ENCODE measurements at places on chromosomes 16 and 17.

- no peak for DNase-seq
Measured at GRCh38 chr17:14818469-14818868, 446.7 kb downstream of the PMP22 start.

DNA sequence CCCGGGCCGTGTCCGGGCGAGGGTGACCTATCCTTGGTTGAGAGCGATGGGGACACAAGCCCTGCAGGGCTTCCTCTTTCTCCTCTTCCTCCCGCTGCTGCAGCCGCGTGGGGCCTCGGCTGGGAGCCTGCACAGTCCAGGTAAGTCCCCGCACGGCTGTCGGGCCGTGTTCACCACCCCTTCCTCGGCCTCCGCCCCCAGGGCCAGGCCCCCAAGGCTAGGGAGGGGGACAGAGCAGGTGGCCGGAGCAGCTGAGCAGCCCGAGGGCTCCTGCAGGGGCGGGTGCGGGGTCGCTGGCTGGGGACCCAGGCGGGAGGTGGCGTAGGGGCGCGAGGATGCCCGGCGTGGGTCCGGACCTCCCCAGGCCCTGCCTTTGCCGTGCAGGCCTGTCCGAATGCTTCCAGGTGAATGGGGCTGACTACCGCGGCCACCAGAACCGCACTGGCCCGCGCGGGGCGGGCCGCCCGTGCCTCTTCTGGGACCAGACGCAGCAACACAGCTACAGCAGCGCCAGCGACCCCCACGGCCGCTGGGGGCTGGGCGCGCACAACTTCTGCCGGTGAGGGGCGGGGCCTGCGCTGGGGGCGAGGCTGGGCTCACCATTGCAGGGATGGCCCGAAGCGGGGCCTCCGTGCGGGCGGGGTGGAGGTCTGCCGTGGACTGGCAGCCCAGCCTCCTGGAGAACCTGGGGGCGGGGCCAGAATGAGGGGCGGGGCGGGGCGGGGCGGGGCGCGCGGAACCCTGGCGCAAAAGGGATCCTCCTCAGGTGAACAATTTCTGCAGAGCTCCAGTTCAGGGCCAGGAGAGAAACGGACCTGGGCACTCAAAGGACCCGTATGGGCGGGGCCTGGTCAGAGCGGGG is 631 bp downstream of the KREMEN2 start:
- no peak for DNase-seq

DNA sequence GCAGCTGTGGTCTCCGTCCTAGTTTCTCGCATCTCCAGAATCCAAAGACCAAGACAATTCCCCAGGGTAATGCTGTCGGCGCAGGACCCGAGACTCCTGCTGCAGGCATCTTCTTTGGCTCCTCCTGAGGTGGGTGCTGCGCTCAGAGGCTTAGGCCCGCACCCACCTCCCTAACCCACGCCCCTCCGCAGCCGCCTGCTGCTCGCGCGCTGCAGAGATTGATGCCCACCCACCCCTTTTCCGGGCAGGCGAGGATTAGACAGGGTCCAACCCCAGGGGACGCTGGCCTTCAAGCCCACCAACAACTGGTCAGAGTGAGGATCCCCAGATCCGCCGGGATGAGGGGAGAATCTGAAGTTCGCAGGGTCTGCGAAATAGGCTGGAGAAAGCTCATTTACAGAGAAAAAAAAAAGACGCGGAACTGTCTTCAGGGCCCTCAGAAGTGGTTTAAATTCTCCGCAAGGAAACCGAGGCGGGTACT is 27.9 kb downstream of the SLFN11 start:
- DNase-seq: no peak

DNA sequence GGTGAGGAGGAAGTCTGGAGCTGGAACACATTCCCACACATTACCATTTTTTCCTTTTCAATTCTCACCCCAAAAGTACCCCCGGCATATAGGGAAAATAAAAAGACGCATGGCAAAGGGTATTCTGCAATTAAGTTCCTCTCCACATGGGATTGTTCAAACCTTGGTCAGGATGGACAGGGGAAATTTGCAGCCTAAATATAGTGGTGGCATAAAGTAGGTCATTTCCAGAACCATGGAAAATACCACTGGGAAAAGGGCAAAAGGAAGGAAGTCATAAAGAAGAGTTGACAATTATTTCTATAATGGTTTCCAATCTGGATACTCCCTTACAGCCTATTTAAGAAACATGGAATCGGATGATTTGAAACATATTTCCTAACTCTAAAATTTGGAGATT is 135.8 kb downstream of the STX8 start:
- DNase-seq: no peak

DNA sequence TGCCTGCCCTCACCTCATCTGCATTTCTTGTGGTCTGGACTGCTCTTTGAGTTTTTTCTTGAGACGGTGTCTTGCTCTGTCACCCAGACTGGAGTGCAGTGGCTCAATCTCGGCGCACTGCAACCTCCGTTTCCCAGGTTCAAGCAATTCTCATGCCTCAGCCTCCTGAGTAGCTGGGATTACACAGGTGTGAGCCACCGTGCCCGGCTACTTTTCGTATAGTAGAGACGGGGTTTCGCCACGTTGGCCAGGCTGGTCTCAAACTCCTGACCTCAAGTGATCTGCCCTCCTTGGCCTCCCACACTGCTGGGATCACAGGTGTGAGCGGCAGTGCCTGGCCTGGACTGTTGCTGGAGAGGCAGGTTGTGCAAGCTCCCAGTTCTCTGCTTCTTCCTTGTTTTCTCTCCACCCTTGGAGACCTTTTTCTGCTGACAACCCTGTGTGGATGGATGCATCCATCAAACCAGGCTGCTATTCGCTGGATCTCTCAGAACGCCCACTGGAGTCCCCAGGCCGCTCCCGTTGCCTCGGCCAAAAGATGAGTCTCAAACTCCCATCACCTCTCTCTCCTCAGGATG is 22.7 kb upstream of the DBNDD1 start:
- no peak for DNase-seq

DNA sequence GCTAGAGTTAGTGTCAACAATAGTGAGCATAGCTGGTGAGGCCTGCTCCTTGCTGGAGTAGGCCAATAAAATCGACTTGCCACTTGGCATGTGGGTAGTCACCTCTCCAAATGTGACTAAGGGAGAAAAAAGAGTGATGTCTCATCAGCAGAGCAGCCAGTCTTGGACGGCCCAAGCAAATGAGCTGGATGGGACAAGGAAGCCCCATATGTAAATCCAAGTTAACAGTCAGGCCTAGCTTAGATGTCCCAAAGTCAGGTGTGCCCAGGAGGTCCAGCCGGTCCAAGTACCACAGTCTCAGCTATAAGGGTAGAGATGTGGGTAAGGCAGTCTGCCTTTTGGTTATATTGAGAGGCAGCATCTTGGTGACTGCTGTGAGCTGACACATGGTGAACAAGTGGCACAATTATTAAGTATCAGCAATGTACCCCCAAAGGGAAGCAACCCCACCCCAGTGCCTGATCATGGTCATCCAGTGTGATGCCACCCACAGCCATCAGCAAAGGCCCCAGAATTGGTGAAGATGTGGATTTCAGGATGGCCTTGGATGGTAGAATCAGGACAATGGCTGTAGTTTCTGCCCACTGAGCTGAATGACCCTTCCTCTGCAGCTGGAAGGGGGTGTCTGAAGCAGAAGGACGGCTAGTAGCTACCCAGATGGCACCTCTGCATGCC is 83.4 kb downstream of the TNFRSF13B start:
- DNase-seq: no peak

DNA sequence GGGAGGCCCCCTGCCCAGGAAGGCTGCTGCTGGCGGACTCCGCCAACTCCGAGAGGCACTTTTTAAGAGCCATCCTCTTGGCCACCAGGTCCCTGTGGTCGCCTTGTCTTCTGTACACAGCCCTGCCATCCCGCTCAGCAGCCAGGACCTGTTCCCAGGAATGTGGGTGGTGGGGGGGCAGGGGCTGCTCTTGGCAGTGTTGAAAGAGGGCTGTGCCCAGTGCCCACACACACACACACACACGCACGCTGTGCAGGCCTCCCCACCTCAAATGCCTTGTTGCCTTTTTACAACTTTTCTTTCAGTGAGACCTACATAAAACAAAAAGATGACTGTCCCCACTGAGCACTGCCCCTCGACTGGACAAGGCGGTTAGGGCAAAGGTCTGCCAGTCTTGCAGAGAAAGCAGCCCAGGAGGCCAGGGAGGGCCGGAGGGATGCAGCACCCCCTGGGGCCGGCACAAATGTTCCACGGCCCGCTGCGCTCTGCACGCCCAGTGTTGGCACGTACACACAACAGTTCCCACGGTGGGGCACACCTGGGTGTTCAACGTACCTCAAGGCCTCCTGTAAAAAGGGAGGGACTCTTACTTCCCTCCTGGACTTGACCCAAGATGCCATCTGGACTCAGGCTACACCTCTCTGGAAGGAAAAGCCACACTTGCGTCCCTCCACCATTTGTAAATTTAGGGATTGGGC is 18.5 kb upstream of the PITPNA start:
- DNase-seq: no peak

GRCh38 chr17:80352991-80353665 is 61.8 kb upstream of the ENDOV start:
- no peak for DNase-seq

- DNase-seq: no peak
Measured at GRCh38 chr16:76654088-76654820, 377.1 kb downstream of the CNTNAP4 start.

DNA sequence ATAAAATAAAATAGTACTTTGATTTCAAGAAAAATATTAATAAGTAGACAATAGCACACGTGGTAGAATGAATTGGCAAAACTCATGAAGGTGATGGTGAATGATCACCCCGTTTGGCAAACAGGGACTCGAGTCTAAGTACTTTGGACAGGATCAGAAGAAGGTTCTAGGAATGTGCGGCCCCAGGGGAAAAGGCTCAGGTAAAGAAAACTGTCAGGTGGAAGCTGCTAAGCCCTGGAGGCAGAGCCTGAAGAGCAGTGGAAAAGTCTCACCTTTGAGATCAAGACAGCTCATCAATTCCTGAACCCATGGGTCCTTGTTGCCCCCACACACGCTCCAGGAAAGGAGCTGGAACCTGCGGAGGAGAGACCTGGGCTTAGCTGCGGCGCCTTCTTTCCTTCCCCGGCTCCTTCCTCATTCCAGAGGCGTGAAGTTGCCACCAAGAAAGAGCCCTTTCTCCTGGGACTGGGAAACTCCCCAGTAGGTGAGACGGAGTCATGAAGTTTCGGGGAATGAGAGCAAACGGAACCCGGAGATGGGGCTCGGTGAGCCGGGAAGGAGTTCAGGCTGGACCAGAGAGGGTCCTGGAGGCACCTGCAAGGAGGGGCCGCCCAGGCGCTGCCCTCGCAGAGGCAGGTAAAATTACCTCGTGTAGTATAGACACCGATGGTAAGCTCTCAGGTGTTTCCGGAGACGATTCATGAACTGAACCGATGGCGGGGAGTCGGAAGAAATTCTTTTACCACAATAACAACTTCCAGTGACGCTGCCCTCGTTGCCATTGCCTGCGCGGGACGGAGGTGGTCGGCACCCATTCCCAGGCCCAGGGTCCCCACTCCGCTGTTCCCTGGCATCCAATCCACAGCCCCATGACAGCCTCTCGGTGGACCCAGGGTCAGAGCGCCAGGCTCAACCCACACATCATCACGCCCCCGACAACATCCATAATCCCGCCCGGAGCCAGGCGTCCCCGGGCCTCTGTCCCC is 1.2 kb upstream of the ZMYND15 start:
- DNase-seq: no peak

DNA sequence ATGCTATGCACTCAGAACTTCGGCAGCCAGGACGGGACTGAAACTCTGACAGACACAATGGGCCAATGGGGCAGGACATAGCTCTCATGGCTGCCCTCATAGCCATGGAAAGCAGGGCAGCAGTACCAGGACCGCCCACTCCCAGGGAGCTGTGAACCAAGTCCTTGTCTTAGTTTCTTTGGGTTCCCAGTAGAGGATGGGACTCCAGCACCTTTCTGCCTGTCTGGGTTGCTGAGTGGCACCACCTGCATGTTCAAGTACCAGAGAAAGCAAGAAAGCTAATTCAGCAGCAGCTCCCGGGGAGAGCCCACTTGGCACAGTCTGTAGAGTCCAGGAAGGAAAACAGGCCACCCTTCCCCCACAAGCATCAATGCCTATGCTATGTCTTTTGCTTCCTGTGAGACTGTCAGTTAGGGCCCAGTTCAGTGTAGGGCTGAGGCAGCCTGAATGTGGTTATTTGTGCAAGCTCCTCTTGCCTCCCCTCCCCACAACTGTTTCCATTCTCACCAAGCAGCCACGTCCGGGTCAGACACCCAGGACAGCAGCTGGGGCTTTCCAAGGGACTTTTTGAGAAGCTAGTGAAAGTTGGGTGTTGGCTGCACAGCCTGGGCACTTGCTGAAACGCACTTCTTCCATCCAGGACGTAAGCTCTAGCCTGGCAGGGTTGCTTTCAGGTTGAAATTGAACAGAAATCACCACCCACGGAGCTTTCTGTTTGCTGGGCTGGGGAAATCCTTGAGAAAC is 7.8 kb downstream of the SUPT4H1 start:
- DNase-seq: peak; percentile 77

- DNase-seq: no peak
Measured at GRCh38 chr17:49401971-49402611, 12.6 kb downstream of the PHB1 start.

DNA sequence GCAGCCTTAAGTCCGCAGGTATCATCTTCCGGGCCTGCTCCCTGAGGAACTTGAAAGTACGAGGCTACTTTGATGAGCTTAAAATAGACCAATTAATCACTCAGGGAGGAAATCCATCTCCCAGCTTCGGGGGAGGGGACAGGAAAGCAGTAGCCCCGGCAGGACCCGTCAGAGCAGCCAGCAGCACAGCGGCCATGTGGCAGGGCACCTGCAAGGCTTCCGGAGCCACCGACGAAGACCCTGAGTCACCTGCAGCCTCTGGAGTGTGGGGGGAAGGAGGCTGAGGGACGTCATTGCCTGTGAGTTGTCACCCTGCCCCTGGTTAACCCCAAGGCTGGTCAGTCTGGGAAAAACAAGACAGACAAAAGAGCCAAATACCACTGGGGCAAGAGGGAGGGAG is 4.4 kb upstream of the CYB561 start:
- DNase-seq: no peak

GRCh38 chr17:18224387-18225120 is 881 bp upstream of the LLGL1 start:
- no peak for DNase-seq

- DNase-seq: no peak
Measured at GRCh38 chr17:31541559-31541958, 150.1 kb downstream of the RAB11FIP4 start.

- DNase-seq: no peak
Measured at GRCh38 chr17:45936610-45937009, 42.3 kb downstream of the MAPT start.
